ENCODE measurements at places on chromosomes 2 and 18.
A peak's percentile ranks its signal among the peaks of the same experiment; 100 is the strongest.

- no peak for DNase-seq
Observed at GRCh38 chr2:143225931-143226330, 96.7 kb downstream of the ARHGAP15 start.

DNA sequence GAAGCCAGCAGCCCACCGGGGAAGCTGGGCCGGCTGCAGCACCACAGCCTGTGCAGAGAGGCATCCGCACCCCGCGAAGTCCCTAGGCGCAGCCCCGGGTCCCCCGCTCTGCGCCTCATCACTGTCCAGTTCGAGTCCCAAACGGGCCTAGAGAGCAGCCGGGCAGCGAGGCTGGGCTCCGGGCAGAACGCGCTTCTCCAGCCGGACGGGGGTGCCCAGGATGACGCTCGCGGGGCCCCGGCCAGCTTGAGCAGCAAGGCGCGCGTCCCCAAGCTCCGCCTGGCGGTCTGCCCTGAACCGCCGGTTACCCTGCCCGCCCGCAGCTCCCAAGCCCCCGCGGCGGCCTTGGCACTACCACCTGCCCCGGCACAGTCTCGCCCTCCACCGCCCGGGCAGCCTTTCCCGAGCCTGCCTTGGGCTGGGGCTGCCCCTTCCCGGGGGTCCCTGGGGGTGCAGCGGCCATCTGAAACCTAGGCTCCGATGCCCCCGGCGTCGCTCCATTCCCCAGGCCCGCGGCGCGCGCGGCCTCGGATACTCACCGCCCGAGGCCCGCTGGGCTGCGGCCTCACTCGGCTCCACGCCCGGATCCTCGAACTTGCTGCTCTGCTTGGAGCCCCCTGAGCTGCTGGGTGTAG lies 591 bp downstream of the SLC16A14 start:
- DNase-seq, result peak; percentile 52

DNA sequence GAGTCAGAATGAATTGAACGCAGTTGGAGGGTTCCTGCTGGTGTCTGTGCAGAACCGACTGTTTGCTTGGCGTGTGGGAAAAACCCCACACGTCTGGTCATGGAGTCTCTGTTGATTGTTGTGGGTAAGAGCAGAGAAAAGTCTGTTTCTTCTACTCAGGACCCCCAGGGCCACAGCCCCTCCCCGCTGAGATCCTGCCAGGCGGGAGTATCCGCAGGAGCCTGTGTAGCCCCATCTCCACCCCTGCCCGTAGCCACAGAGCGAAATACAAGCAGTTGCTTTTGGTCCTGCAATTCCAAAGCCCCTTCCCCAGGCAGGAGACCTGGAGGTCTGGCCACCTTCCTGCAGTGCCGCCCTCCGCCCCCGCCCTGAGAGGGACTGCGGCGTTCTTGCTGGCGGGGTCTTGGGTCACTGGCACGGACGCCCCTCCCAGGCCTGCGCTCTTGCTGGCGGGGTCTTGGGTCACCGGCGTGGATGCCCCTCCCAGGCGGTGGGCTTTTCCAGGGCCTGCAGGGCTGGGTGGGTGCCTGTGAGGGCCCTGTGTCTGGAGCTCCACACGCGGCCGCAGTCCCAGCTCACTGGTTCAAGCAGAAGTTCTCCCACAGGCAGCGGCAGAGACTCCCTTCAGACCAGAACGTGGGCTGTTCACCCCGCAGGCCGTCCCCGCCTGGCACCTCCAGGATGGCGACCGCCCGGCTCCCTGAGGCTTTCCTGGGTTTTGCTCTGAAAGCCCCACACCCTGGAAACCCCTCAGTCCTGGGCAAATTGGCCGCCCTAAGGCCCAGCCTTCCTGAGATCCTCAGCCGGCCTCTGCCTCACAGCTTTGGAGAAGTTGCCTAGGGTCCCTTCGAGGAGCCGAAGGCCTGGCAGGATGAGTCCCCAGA lies 76.0 kb upstream of the CTDP1 start:
- no peak for DNase-seq

- no peak for DNase-seq
Observed at GRCh38 chr2:111252436-111252835, 131.7 kb downstream of the BCL2L11 start.

DNA sequence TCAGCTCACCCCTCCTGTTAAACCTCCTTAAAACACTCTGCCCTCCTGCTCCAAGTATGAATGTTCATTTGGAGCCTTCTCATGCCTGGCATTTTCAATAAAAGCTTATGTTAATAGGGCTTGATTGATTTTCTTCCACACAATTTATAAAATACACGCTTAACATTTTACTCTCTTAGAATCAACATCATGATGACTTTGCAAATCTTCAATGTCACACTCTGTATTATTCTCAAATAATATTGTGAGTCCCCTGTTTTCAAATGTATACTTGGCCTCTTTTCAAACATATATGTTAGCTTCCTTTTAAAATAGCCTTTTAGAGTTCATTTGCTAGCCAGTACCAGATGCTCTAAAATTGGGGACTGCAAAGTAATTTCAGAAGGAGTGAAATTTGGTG lies 520.3 kb downstream of the LRRTM4 start:
- DNase-seq, result no peak

GRCh38 chr2:1238598-1239138 lies 174.6 kb upstream of the TPO start:
- DNase-seq, result no peak

- DNase-seq, result no peak
Observed at GRCh38 chr18:31581498-31582197, 10.0 kb upstream of the TTR start.

DNA sequence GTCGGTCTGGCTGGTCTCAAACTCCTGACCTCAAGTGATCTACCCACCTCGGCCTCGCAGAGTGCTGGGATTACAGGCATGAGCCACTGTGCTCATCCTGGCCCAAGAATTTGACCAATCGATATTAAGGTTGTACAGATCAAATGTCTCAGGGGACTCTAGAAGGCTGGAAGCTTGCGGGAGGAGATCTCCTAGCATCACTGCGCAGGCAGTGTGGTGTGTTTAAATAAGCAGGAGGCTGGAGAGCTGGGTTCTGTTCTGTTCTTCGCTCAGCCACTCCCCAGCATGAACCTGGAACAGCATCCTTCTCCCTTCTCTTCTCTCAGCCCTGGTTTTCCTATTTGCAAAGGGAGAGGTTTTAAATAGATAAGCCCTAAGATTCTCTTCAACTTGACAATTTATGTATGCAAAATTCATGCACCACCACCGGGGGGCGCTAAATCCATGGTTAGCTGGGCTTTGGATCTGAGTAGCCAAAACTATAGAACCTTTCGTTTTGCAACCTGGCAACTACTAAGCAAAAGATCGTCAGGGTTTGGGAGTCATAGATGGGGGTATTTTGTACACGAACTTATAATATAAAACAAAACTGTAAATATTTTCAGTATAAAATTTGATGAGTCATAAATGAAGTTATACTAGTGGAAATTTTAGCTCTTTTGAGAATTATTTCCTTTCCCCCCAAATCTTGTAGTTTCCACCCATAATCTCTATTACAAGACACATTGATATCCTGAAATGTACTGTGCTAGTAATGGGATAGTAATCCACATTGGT lies 60.6 kb downstream of the SLC16A14 start:
- peak; percentile 34 for DNase-seq

DNA sequence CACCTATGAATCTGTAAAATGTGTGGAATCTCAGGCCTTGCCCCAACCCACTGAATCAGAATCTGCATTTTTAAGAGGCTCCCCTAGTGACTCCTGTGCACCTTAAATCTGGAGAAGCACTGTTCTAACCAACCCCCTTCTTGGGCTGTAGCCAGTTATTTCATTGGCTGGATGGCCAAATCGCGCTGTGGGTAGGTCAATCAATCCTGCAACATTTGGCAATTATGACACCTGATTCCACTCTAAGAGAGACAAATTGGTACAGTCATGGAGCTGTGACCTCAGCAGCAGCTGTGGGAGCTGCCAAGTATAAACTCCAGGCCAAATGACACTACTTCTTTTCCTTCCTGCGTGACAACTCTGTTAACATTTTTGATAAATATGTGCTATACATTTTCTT lies 208.7 kb downstream of the CLIP4 start:
- no peak for DNase-seq

DNA sequence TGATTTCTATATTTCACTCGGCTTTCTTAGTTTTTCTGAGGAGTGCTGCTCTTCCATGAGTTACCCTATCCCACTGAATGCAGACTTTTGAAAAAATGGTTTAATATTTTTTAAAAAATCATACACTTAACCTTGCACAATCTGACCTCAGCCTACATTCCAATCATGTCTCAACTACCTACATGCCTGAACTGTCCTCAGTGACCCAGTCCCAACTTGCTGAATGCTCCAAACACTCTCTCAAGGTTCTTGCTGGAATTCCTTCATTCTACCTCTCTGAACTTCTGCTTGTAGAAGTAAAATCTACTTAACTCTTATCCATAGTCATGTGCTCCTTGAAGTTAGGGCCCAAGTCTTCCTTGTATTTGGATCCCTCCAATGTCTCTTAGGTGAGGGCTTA lies 181.6 kb downstream of the XIRP2 start:
- no peak for DNase-seq

DNA sequence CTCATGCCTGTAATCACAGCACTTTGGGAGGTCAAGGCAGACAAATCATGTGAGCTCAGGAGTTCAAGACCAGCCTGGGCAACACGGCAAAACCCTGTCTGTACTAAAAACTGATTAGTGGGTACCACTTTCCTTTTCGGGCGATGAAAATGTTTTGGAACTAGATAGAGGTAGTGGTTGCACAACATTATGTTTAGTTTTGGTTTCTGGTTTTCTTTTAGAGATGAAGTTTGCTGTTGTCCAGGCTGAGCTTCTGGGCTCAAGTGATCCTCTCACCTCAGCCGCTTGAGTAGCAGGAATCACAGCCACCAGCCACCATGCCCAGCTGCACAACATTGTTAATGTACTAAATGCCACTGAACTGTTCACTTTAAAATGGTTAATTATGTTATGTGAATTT lies 27.6 kb downstream of the AAK1 start:
- DNase-seq, result no peak

GRCh38 chr2:191499874-191500565 lies 177.9 kb upstream of the NABP1 start:
- DNase-seq, result no peak

DNA sequence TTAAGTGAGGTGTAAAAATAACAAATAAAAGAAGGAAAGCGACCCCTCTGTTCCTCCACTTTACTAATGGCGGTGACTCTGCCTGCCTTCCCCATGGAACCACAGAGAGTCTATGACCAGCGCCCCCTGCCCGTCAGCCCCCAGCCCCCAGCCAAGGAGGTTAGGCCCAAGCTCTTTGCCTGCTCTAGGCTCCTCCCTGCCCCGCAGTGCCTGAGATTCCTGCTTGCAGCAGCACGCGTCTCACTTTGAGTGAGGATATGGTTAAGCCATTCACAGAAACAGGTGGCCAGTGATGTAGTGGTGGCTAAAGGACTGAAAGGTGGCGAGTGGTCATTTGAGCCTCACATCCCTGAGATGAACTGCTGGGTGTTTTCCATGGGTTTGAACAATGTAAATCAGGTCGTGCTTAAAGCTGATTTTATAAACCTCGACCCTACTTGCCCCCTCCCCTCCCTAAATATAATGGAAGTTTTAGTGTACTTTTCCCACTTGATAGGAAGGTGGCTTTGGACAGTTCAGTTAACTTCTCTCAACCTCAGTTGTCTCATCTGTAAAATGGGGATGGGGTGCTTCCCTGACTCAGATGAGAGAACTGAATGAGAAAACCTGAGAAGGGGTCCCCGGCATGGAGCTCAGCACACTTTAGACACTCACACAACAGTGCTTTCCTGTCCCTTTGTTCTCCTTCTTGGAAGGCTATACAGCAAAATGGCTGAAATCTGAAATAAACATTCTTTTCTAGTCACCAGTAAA lies 46.5 kb downstream of the IL1RL2 start:
- DNase-seq, result no peak

GRCh38 chr2:214934006-214934405 lies 124.5 kb upstream of the BARD1 start:
- no peak for DNase-seq

GRCh38 chr18:47143899-47144485 lies 6.3 kb downstream of the HDHD2 start:
- DNase-seq, result no peak

DNA sequence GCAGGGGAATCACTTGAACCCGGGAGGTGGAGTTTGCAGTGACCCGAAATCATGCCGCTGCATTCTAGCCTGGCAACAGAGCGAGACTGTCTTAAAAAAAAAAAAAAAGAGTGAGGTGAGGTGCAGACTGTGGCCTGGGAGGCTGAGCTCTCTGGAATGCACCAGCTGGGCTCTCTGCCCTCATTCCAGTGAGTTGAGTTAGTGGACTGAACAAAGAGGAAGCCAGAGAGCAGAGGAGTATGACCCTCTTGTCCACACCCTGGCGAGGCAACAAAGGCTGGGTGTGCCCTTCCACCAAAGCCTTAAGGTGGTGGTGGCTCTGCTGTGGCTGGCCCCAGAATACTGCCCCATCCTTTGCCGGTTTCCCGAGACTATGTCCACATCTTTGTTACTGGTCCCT lies 71.3 kb upstream of the ACKR3 start:
- DNase-seq, result no peak

- DNase-seq, result no peak
Observed at GRCh38 chr2:195319548-195320412, 337.2 kb upstream of the SLC39A10 start.

DNA sequence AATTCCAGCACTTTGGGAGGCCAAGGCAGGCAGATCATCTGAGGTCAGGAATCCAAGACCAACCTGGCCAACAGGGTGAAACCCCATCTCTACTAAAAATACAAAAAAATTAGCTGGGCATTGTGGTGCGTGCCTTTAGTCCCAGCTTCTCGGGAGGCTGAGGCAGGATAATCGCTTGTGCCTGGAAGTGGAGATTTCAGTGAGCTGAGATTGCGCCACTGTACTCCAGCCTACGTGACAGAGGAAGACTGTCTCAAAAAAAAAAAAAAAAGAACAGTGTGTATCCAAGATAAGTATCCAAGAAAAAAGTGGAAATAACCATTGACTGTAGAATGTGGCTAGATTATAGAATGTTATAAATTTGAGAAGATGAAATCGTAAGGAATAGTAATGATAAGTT lies 142.1 kb downstream of the FAM124B start:
- no peak for DNase-seq

GRCh38 chr18:59704146-59704545 lies 6.9 kb upstream of the CCBE1 start:
- DNase-seq, result no peak

DNA sequence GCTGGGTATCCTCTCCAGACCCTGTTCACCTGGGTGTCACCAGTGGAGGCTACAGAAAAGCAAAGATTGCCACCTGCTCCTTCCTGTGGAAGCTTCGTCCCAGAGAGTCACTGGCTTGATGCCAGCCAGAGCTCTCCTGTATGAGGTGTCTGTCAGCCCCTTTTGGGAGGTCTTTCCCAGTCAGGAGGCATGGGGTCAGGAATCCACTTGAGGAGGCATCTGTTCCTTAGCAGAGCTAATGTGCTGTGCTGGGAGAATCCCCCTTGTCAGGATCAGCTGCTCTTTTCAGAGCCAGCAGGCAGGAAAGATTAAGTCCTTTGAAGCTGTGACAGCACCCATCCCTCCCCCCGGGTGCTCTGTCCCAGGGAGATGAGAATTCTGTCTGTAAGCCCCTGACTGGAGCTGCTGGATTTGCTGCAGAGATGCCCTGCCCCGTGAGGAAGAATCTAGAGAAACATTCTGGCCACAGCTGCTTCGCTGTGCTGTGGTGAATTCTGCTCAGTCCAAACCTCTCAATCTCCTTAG lies 121.8 kb downstream of the GPR39 start:
- DNase-seq, result no peak

GRCh38 chr2:105752691-105753358 lies 8.1 kb downstream of the NCK2 start:
- no peak for DNase-seq

- no peak for DNase-seq
Observed at GRCh38 chr2:21258082-21258481, 134.3 kb downstream of the TDRD15 start.

Measured in GM12891 (cell line).